Peyer's patch (tissue), 4 donors: ENCODE measurements at places on chromosomes 5 and 9. TPM values are rescaled to one million over a fixed set of nuclear protein-coding genes. Genes with fewer than 3 reads are reported as not detected.

DNA sequence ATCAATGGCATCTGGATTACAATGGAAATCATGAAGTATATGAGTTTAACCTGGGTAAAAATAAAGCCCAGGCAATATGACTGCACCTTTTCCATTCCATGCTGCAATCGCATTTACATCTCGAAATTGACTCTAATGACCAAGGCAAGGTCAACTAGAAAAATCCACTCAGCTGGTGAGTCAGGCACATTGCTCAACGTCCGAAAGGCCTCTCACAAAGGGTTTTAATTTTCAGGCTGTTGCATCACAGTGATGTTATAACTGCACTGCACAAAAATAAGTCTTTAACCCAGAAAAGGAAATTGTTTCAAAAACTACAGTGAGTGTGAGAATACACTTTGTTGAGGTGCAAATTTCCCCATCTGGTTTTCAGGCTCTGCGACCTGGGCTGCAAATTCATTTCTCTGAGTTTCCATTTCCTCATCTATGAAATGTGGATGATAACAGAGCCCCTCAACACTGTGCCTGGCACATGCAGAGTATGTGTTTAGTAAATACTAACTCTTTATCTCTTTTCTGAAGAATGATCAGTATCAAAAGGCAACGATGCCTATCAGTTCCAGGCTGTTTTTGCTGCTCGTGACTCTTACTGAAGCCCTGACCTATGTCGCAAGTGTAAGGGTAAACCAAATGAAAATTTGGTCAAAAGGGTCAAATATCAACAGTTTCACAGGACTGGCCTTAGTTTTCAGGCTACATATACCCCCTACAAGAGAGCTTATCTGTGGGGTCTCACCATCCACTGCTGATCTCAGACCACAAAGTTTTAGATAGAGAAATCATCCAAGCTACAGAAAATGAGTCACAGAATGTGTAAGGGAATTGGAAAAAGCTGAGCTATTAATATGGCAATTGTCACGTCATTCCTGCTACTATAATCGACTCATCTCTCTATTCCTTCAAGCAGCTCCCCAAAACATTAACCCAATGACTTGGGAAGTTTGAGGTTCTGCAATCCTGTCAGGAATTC lies 4.1 kb downstream of the NFIL3 start:
- H3K4me3 ChIP-seq = no peak overlapping the region
- no peak for DNase-seq
- no peaks in the 10 kb centered on the region for H3K36me3 ChIP-seq
- H3K27me3 ChIP-seq = no peaks in the 10 kb centered on the region
- no peak overlapping the region for H3K27ac ChIP-seq

- H3K36me3 ChIP-seq = no peaks in the 10 kb centered on the region
- no peak overlapping the region for H3K27ac ChIP-seq
Observed at GRCh38 chr5:75640395-75640794, 29.1 kb downstream of the ANKDD1B start.

DNA sequence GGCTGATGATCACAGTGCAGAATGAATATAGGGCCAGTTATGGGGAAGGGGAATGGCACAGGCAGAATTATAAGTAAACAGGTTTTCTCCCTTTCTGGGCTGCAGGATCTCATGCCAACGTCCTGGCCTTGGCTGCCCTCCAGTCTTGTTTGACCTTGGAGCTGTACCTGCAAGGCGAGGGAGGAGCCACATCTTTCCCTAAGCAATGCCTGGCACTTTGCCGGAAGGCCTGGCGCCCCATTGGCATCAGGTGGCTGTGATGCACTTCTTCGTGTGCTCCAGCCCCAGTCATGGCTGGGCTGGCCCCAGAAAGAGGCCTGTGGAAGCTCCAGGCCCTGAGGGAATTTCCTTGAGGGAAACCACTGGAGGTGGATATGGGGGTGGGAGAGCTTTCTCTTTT lies 16.7 kb upstream of the IQGAP2 start:
- H3K4me1 ChIP-seq = no peaks in the 10 kb centered on the region
- H3K27ac ChIP-seq = no peak overlapping the region
- no peaks in the 10 kb centered on the region for H3K36me3 ChIP-seq
- H3K4me3 ChIP-seq = no peak overlapping the region

GRCh38 chr5:14793851-14794250 lies 77.7 kb downstream of the ANKH start:
- H3K27ac ChIP-seq = no peak overlapping the region
- H3K4me3 ChIP-seq = no peak overlapping the region
- H3K4me1 ChIP-seq = no peaks in the 10 kb centered on the region
- H3K27me3 ChIP-seq = no peaks in the 10 kb centered on the region

DNA sequence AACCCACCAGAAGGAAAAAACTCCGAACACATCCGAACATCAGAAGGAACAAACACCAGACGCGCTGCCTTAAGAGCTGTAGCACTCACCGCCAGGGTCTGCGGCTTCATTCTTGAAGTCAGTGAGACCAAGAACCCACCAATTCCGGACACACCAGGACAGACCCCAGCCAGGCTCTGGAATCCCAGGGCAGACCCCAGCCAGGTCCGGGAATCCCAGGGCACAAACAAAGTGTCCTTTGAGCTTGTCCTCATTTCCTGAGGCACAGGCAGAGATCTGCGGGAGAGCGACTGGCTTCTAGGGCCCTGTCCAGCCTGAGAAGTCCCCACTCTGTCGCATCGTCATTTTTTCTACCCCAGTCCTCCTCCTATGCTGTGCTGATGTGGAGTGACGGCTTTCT lies 461.1 kb downstream of the ACTL7B start:
- no peaks in the 10 kb centered on the region for H3K27me3 ChIP-seq
- H3K27ac ChIP-seq = no peak overlapping the region
- no peak for DNase-seq
- no peaks in the 10 kb centered on the region for H3K4me1 ChIP-seq
- no peak overlapping the region for H3K4me3 ChIP-seq

- H3K27ac ChIP-seq = no peak overlapping the region
- no peaks in the 10 kb centered on the region for H3K27me3 ChIP-seq
- no peak for DNase-seq
- no peak overlapping the region for H3K4me3 ChIP-seq
Observed at GRCh38 chr5:15549961-15550360, 50.0 kb downstream of the FBXL7 start.

- no peaks in the 10 kb centered on the region for H3K27me3 ChIP-seq
- H3K4me1 ChIP-seq = peaks cover 38% of the 10 kb centered on the region
- DNase-seq = no peak
- H3K36me3 ChIP-seq = peaks cover 20% of the 10 kb centered on the region
- peak overlapping the region; percentile 96 for H3K27ac ChIP-seq
- H3K4me3 ChIP-seq = peak overlapping the region; percentile 73
Observed at GRCh38 chr9:137619240-137620047, 639 bp downstream of the EHMT1 start.

GRCh38 chr9:125460346-125460745 lies 198.7 kb downstream of the GAPVD1 start:
- no peaks in the 10 kb centered on the region for H3K36me3 ChIP-seq
- no peaks in the 10 kb centered on the region for H3K4me1 ChIP-seq
- H3K27ac ChIP-seq = peak overlapping the region; percentile 43
- H3K4me3 ChIP-seq = no peak overlapping the region
- no peak for DNase-seq

GRCh38 chr5:172285226-172286143 lies 1.9 kb upstream of the UBTD2 start:
- H3K27ac ChIP-seq = no peak overlapping the region
- H3K4me3 ChIP-seq = no peak overlapping the region
- no peaks in the 10 kb centered on the region for H3K4me1 ChIP-seq

DNA sequence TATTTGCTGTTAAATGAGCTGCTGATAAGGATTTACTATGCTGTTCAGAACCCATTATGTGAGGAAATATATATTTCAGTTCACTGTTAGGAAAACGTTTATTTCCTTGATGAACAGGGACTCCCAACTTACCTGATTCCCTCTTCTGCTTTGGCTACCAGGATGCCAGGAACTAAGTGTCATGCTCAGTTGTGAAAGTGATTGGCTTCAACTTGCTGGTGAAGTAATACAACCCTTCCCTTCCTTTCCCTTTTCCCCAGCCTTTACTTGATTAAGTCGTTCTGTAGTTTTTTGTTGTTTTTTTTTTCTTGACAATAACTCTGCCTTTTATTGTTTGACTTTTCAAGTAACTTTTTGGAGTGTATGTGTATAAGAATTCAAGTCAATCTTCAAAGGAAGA lies 309.3 kb downstream of the DOCK8 start:
- no peak for DNase-seq
- H3K36me3 ChIP-seq = no peaks in the 10 kb centered on the region
- no peak overlapping the region for H3K4me3 ChIP-seq
- H3K27ac ChIP-seq = no peak overlapping the region
- H3K4me1 ChIP-seq = no peaks in the 10 kb centered on the region

- no peak overlapping the region for H3K27ac ChIP-seq
- no peak for DNase-seq
- no peaks in the 10 kb centered on the region for H3K36me3 ChIP-seq
- no peaks in the 10 kb centered on the region for H3K4me1 ChIP-seq
- H3K27me3 ChIP-seq = no peaks in the 10 kb centered on the region
- no peak overlapping the region for H3K4me3 ChIP-seq
Observed at GRCh38 chr9:132144708-132145365, 17.0 kb upstream of the NTNG2 start.

- DNase-seq = no peak
- H3K27me3 ChIP-seq = no peaks in the 10 kb centered on the region
- H3K36me3 ChIP-seq = no peaks in the 10 kb centered on the region
- H3K27ac ChIP-seq = no peak overlapping the region
Observed at GRCh38 chr5:117020999-117021398, 446.4 kb upstream of the SEMA6A start.

GRCh38 chr9:127580366-127580765 lies 31.7 kb upstream of the STXBP1 start:
- peaks cover 10% of the 10 kb centered on the region for H3K4me1 ChIP-seq
- H3K4me3 ChIP-seq = no peak overlapping the region
- no peaks in the 10 kb centered on the region for H3K36me3 ChIP-seq

GRCh38 chr9:12185856-12186255 lies 507.3 kb upstream of the TYRP1 start:
- no peak overlapping the region for H3K4me3 ChIP-seq
- H3K4me1 ChIP-seq = no peaks in the 10 kb centered on the region

DNA sequence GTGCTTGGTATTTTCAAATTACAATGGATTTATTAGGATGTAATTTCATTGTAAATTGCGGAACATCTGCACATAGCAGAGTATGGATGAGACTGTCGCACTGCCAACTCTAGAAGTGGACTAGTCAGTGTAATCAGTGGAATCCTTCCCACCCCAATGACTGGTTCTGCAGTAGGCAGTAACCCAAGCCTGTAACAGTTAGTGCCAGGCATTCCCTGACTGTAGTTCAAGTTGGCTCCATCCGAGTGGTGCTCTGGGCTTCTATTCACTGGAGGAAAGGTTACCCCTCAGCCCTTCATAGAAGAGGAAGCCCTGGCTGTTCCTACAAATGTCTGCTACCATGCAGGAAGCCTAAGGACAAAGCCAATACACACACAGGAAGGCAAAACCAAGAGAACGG lies 23.2 kb downstream of the AK3 start:
- no peaks in the 10 kb centered on the region for H3K4me1 ChIP-seq
- no peak overlapping the region for H3K4me3 ChIP-seq
- no peak for DNase-seq
- no peaks in the 10 kb centered on the region for H3K27me3 ChIP-seq
- H3K27ac ChIP-seq = no peak overlapping the region

DNA sequence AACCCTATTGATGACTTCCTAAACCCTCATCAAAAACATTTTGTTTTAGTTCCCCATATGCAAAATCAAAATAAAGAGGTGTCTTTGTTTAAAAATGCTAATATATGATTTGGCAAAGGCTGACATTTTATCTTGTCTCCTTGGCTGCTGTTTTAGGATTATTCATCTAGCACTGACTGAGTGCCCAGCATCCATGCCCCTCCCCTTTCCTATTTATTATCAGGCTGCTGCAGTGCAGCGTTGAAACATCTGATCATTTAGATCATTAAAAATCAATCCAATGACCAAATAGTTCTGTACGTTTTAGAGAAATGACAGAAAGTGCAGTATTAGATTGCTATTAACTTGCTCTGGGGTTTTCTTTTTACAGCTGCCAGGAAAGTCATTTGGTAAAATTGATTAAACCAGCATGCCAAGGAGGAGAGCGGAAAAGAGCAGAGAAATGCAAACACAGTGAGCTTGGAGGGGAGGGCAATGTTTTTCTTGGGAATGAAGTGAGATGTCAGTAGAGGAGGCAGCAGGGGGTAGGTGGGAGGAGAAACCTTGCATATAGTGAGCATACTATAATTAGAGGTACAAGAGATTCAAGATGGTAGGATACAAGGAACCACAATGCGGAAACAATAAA lies 286.3 kb downstream of the PDE4D start:
- no peak overlapping the region for H3K27ac ChIP-seq
- H3K27me3 ChIP-seq = no peaks in the 10 kb centered on the region
- H3K4me3 ChIP-seq = no peak overlapping the region
- no peaks in the 10 kb centered on the region for H3K36me3 ChIP-seq
- H3K4me1 ChIP-seq = no peaks in the 10 kb centered on the region

- H3K4me1 ChIP-seq = no peaks in the 10 kb centered on the region
- no peaks in the 10 kb centered on the region for H3K27me3 ChIP-seq
- H3K36me3 ChIP-seq = no peaks in the 10 kb centered on the region
- H3K4me3 ChIP-seq = no peak overlapping the region
- H3K27ac ChIP-seq = no peak overlapping the region
Observed at GRCh38 chr9:15999422-16000339, 446.8 kb downstream of the CCDC171 start.

- H3K27me3 ChIP-seq = no peaks in the 10 kb centered on the region
- H3K4me1 ChIP-seq = peaks cover 41% of the 10 kb centered on the region
- peak overlapping the region; percentile 69 for H3K4me3 ChIP-seq
- H3K27ac ChIP-seq = no peak overlapping the region
Observed at GRCh38 chr5:172004824-172005237, 1.6 kb downstream of the FBXW11 start.

- H3K36me3 ChIP-seq = no peaks in the 10 kb centered on the region
- no peaks in the 10 kb centered on the region for H3K27me3 ChIP-seq
- H3K27ac ChIP-seq = peak overlapping the region; percentile 65
- no peak overlapping the region for H3K4me3 ChIP-seq
- peaks cover 8% of the 10 kb centered on the region for H3K4me1 ChIP-seq
- DNase-seq = no peak
Observed at GRCh38 chr5:142215915-142216681, 107.5 kb downstream of the NDFIP1 start.

- H3K4me3 ChIP-seq = no peak overlapping the region
- H3K27ac ChIP-seq = peak overlapping the region; percentile 91
- peaks cover 36% of the 10 kb centered on the region for H3K4me1 ChIP-seq
Observed at GRCh38 chr9:129891569-129891968, 56.3 kb downstream of the USP20 start.

DNA sequence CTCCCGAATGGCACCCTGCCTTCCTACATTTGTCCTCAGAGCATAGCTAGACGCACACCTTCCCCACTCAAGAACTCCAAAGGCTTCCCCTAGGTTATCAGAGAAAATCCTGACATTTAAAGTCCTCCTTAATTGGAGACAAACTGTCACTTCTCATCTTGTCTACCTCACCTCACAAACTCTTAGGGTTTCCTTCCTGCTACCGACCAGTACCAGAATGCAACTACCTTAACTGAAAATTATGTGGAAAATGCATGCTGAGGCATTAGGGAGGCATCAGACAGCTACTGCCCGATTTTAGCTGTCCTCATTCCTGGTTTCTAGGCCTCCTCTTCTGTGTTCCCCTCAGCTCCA lies 17.9 kb upstream of the TNIP1 start:
- H3K27me3 ChIP-seq = no peaks in the 10 kb centered on the region
- no peak overlapping the region for H3K4me3 ChIP-seq
- DNase-seq = no peak
- no peaks in the 10 kb centered on the region for H3K36me3 ChIP-seq
- peaks cover 35% of the 10 kb centered on the region for H3K4me1 ChIP-seq
- H3K27ac ChIP-seq = peak overlapping the region; percentile 81

GLT6D1 gene
- total RNA-seq = not detected

IL31RA gene
- total RNA-seq = not detected

DCAF10 gene
- total RNA-seq = 23.4 TPM

RNF180 gene
- 9.1 TPM for total RNA-seq

CDC20B gene
- total RNA-seq = not detected

ARHGEF37 gene
- 21.4 TPM for total RNA-seq

ENHO gene
- not detected for total RNA-seq

KCNV2 gene
- total RNA-seq = not detected

GLRA1 gene
- total RNA-seq = not detected

COL23A1 gene
- 5.8 TPM for total RNA-seq
